ENCODE measurements at places on chromosomes 11 and 22.
A peak's percentile ranks its signal among the peaks of the same experiment; 100 is the strongest.

GRCh38 chr11:126115127-126115495 lies 52.4 kb upstream of the CDON start:
- DNase-seq, result no peak

- no peak for DNase-seq
Observed at GRCh38 chr22:48318575-48319320, 1508.9 kb downstream of the BRD1 start.

GRCh38 chr11:17686231-17686980 lies 33.0 kb upstream of the MYOD1 start:
- DNase-seq, result no peak

GRCh38 chr11:106989078-106989455 lies 29.2 kb downstream of the GUCY1A2 start:
- no peak for DNase-seq

GRCh38 chr11:10322830-10323792 lies 18.2 kb downstream of the ADM start:
- no peak for DNase-seq

GRCh38 chr22:36840106-36840505 lies 20.7 kb upstream of the NCF4 start:
- no peak for DNase-seq

DNA sequence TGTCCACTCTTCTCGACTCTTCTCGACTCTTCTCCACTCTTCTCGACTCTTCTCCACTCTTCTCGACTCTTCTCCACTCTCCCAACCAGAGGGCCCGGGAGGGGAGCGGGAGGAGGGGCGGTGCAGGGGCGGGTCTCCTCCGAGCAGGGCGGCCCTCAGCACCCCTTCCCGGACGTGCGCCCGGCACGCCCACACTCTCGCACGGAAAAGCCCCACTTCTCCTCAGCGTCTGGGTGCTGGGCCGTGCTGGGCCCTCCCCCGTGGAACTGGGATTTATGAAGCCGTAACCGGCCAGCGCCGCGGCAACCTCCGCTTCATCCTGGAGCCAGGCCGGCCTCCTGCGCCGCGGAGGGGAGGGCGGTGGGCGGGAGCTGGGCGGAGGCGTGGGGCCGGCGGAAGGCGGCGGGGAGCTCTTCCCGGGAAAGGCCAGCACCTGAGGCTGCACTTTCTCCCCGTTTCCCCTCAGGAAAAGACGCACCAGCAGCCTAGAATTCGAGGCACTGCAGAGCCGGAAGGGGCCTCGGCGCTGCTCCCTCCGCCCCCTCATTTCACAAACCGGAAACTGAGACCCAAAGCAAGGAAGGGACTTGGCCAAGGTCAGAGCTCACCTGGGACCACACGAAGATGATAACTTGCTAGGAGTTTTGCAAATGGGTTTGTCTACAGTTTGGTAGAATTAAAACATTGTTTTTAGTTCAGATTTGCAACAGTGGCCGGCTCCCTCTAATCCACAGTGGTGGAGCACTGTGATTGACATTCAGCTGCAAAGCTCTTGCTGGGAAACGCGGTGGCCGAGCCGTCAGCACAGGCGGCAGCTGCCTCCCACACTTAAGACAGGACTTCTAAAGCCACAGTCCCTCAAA lies 31.6 kb upstream of the JAM3 start:
- peak; percentile 61 for DNase-seq

DNA sequence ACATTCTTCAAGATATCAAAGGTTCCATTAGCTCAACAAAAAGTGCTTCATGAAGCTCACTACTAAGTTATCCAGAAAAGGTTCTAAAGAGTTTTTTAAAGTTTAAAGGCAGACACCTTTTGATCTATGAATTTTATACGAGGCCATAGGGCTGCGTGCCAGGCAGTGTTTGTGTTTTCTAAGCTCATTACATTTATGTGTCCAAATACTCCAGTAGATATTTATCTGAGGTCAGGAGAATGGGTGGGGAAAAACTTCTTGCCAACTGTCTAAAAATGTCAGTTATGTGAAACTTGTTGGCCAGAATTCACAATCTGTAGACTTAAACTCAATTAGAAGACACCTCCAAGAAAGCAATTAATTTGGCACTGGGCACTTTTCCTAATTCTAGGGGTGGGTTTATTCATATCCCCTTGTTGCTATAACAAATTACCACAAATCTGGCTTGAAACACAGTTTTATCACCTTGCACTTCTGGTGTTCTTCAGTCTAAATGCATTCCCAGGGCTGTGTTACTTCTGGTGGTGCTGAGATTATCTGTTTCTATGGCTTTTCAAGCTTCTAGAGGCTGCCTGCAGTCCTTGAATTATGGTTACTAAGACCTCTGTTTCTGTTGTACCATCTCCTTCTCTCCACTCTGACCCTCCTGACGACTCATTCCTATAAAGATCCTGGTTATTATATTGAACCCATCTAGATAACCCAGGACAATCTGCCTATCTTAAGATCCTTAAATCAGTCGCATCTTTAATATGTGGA lies 1030.4 kb upstream of the CNTN5 start:
- no peak for DNase-seq

DNA sequence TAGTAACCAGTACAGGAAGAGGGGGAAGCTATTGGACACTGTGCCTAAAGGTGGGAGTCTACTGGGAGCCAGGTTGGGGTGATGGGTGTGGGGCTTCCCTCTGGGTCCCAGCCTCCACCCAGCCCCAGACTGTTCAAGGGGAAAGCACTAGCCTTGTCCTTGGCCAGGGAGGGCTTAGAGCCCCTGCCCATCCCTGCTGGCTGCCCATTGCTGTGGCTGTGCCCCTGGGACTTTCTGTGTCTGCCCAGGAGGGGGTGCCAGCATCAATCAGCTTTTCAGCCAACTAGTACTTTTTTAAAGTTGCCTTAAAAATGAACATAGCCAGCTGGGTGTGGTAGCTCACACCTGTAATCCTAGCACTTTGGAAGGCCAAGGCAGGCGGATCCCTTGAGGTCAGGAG lies 19.9 kb downstream of the INCENP start:
- DNase-seq, result no peak

- no peak for DNase-seq
Observed at GRCh38 chr11:132665205-132665604, 867.1 kb downstream of the OPCML start.

DNA sequence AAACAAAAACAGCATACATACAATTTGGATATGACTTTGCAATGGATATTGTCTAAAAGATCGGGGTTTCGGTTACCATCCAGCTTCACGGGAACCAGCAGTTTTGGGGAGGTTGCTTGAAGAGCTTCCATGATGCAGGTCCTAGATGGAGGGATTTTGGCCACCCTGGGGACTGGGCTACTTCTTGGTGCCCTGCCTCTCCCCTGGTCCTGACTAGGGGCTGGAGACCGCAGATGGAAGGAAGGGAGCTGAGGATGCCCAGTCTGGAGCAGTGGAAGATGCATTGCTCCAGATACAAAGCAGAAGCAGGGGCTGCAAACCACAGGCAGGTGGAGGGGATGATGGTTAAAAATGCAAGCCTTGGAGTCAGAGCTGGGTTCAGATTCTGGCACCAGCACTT lies 13.5 kb downstream of the SOX10 start:
- no peak for DNase-seq

DNA sequence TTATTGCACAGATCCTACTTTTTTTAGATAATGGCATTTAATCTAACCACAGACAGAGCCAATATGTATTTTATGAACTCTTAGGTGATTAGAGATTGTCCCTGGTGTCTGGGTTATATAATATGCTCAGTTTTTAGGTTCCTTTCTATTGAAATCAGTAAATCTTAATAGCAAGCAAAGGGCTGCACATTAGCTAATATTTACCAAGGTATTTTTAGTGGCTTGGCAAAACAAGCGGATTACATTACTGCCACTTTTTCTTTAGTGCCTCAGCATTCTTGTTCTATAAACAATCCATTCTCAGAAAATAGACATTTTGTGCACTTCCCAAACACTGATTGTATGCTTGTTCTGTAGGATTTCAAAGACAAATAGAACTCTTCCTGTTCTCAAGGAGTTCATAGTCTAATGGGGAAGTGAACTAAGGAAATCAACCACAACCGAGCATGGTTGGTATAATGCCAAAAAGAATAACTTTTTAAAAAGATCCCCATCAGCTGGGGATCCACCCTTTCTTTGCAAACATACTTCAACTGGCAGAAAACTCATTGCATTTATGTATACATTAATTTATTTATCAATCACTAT lies 23.8 kb downstream of the KCNJ1 start:
- no peak for DNase-seq

GRCh38 chr11:131687291-131688047 lies 317.1 kb downstream of the NTM start:
- DNase-seq, result no peak

GRCh38 chr11:104152941-104153505 lies 10.9 kb downstream of the PDGFD start:
- no peak for DNase-seq

DNA sequence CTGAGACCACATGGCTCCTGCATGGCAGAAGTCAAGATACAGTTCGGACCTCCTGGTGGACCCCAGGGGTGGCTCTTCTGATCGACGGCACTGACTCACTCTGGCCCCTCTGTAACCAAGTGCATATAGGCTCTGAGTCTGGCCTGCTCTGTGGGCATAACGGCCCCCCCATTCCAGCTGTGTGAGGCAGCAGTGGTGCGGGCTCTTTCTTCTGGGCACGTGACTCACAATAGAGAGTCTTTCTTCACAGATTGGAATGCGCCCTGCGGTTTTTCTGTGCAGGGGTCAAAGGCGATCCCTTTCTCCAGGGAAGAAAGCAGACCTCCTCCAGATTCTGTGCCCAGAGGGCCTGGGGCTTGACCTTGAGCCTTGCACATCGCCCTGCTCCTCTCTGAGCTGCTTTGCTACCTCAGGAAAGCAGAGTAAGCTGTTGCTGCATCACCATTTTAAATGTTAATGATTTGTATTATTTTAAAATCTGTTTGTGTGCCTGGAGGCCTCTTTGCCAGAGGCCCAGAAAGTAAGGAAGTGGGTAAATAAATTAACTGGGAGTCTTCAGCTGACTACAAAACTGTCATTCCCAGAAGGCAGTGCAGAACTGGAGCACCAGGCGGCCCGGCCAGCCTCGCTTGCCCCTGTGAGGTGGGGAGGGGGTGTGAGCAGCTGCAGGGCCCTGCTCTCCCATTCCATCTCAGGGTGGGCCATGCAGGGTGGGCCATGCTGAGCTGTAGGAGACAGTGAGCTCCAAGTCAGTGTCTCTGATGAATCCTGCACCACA lies 199.0 kb downstream of the GRIK4 start:
- no peak for DNase-seq

DNA sequence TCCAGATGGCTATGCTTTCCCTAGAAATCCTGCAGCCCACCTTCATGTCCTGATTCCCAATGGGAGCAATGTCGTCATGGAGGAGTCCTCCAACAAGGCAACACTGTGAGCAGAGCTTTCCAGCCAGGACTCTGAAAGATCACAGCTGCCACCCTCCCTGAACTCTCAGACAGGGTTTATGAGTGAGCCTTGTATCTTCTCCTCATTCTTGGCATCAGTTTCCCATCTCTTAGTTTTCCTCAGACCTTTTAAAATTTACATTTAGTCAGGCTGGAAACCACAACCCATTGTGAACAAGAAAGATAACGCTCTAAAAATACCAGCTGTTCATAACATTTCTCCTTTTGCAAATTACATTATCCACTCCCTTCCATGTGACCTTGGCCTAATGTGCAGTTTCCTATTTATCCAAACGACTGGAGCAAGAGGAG lies 15.6 kb upstream of the LYVE1 start:
- DNase-seq, result no peak
